ENCODE measurements at places on chromosomes 7 and 10. TPM values are rescaled to one million over a fixed set of nuclear protein-coding genes. Genes with fewer than 3 reads are reported as not detected.

Gene CPXM2
- total RNA-seq = 0.69 TPM

Gene TMEM236
- 0.84 TPM for total RNA-seq

- DNase-seq = no peak
- H3K4me1 ChIP-seq = no peaks in the 10 kb centered on the region
- no peaks in the 10 kb centered on the region for H3K27me3 ChIP-seq
- peak overlapping the region; percentile 53 for H3K27ac ChIP-seq
- H3K36me3 ChIP-seq = no peaks in the 10 kb centered on the region
- H3K4me3 ChIP-seq = peak overlapping the region; percentile 8
Observed at GRCh38 chr10:79910344-79910743, 38.6 kb downstream of the SFTPD start.

DNA sequence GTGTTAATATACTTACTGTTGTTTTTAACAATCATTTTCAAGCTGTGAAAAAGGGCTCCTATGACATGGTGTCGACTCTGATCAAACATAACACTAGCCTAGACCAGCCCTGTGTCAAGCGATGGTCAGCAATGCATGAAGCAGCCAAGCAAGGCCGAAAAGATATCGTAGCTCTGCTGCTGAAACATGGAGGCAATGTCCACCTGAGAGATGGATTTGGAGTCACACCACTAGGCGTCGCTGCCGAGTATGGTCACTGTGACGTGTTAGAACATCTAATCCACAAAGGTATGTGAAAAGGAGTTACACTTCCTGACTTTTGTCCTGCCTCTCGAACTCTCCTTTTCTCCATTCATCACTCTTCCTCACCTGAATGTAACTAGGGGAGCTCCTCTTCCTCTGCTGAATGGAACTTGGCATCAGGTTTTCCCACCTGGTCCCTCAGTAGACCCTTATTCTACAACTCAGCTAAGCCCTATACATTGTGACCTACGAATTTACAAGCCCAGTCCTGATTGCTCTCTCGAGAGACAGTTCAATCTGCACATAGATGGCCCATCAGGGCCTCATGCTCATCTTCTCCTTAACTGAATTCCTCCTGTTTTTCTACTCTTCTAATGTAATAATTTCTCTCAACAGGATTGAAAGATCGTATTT lies 23.0 kb downstream of the ASB15 start:
- no peaks in the 10 kb centered on the region for H3K27me3 ChIP-seq
- H3K27ac ChIP-seq = no peak overlapping the region
- peak; percentile 77 for DNase-seq
- no peak overlapping the region for H3K4me3 ChIP-seq

DNA sequence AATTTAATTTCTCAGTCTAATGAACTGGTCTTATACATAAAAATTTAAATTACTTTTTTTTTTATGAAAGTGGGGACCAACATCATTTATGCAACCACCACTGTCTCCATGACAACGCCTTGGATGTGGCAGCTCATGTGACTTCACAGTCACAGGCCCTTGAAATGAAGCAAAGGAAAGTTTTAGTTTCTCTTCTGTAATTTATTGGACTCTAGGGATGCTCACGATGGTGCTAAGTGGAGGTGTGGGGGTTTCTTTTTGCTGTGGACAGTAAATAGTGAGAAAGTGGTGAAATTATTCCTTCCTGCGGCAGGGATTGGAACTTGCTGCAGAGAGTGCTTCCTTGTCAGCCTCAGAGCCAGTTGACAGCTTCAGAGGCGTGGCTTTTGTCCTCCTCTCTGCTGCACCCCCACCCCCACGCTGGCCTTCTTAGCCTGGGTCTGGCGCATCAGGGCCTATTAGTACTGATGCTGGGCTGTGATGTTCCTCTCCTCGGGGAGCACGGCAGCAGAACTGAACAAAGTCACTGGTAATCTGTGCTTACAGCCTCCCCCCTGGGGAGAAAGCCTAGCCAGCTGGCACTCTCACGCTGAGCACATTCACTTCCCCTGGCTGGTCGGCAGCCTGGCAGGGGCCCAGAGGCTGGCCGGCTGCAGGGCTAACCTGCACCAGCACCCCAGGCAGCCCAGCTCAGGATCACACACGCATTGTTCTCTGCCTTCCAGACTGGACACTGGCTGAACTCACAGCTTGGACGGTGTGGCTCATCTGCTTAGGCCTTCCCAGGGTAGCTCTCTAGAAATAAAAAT lies 517.5 kb upstream of the GALNT17 start:
- H3K4me1 ChIP-seq = no peaks in the 10 kb centered on the region
- no peaks in the 10 kb centered on the region for H3K27me3 ChIP-seq
- DNase-seq = peak; percentile 65
- H3K36me3 ChIP-seq = no peaks in the 10 kb centered on the region
- H3K4me3 ChIP-seq = no peak overlapping the region

DNA sequence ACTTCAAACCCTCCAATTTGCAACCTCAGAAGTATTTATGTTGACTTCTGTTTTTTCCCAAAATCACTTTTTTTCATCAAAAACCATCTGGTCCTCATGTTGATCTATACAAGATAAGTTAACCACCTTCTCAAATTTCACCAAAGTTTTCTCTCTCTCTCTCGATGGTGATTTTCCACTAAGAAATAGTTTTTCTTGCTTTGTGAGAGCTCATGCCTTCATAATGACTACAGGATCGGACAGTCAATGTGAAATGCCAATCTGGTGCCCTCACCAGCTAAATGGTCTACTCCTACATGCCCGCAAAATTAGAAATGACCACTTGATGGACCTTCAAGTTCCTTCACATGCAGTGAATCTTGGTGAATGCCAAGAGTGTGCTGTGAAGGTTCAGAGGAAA lies 40.4 kb downstream of the CNNM1 start:
- H3K4me3 ChIP-seq = no peak overlapping the region
- no peaks in the 10 kb centered on the region for H3K27me3 ChIP-seq
- no peak for DNase-seq
- no peaks in the 10 kb centered on the region for H3K4me1 ChIP-seq

- H3K36me3 ChIP-seq = no peaks in the 10 kb centered on the region
- H3K27ac ChIP-seq = peak overlapping the region; percentile 13
- no peak overlapping the region for H3K4me3 ChIP-seq
- DNase-seq = no peak
- no peaks in the 10 kb centered on the region for H3K27me3 ChIP-seq
Observed at GRCh38 chr10:124739986-124740368, 4.2 kb downstream of the FAM53B start.

Data from pancreas (tissue), 10 donors.